Activated CD4-positive, alpha-beta T cell treated with anti-CD3 and anti-CD28 coated beads, Interleukin-2, Interleukin-4, amounts not matched to agents 100 ng/mL and 50 ng/mL, durations not matched to agents 16 hours and 8 hours (primary cell): ENCODE measurements at places on chromosomes 7 and 10.

- DNase-seq: no peak
Measured at GRCh38 chr7:29170781-29171180, 23.8 kb upstream of the CHN2 start.

DNA sequence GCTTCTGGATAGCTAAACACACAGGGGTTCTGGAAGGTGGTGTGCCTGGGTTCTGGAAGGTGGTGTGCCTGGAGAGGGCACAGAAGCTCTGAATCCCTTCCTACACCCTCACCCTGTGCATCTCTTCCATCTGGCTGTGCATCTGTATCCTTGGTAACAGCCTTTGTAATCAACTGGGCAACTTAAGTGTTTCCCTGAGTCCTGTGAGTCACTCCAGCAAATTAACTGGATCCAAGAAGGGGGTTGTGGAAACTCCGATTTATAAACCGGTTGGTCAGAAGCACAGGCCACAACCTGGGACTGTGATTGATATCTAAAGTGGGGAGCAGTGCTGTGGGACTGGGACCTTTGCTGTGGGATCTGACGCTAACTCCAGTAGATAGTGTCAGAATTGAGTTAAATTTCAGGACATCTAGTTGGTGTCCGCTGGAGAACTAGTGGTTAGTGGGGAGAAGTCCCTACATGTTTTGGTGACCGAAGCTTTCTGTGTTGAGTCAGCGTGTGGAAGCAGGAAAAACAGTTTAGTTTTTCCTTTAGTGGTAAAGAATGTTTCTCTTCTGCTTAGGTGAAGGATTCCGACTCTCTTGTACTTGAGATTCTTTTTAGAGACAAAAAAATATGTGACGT lies 228.1 kb downstream of the BMPER start:
- DNase-seq: no peak

GRCh38 chr7:143415742-143416397 lies 7.2 kb upstream of the EPHA1 start:
- DNase-seq: no peak

DNA sequence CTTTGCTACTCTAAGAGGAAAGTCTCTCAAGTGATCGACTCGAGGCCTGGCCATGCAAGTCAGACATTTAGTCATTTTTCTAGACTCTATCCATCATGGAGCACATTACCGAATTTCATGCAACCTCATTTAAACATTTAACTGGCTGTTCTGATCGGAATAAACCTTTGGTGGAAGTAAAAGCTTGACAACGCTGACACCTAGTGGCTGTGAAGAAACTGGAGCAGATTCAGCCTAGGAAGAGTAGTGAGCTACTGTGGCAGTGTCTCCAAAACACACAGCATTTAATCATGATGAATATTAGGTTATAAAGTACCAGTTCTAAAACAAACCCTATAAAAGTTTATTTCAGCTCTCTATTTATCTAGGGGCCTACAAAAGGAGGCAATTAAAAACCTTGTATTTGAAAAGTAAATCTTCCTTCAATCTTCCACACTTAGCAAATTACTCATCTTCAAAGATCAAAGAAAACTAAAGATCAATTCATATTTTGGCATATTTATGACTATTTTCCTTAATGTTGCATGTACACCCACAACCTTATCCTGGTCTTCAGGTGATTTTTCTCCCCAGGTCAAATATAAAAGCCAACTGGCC lies 175.0 kb downstream of the CTNNA3 start:
- DNase-seq: peak; percentile 54

DNA sequence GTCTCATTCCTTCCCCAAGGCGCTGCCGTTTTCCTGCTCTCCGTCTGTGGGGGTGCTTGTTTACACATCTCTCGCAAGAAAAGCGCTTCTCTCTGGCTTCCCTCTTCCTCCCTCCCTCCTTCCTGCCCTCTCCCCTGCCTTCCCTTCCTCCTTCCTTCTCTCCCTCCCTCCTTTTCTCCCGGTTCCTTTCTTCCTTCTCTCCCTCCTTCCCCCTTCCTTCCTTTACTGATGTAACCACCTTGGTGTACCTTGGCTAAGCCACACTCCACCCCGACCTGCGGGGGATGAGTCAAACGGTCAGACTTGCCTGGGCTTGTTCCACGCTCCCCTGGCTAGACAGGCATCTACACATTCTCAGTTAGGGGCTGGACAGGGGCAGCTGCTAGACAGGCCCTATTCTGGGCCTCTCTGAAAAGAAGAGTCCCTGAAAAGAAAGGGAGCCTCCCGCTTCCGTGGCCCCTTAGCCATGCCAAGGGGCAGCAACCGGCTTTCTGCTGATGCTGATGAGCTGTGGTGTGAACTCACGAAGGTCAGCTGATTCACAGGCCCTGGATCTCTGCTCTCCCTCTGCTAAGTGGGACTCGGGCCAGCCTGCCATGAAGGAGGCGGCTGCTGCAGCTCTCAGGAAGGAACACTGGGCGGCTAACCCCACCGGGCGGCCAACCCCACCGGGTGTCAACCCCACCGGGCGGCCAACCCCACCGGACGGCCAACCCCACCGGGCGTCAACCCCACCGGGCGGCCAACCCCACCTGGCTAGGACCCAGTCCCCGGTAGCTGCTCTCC lies 216.8 kb downstream of the TCERG1L start:
- DNase-seq: no peak

DNA sequence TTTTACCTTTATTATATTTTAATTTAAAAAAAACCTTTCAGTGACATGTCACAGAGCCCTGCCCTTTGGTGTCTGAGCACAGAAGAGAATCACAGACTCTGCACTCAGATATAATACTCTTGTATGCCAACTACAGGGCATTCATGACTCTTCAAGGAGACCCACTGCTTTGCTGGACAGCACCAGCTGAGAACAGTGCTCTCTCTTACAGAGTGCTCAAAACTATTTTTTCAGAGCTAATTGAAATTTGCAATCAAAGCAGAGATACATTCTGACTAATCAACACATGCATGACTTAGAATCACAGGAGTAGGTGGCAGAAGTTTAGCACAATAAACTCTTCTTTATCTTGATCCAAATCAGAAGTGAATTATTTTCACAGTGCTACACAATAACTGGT lies 99.1 kb downstream of the OSBPL3 start:
- no peak for DNase-seq

- DNase-seq: no peak
Measured at GRCh38 chr7:33632840-33633525, 272.4 kb upstream of the BMPER start.

- no peak for DNase-seq
Measured at GRCh38 chr10:73816917-73817729, 5.7 kb upstream of the NDST2 start.

GRCh38 chr10:59387951-59388670 lies 25.8 kb upstream of the FAM13C start:
- DNase-seq: no peak

DNA sequence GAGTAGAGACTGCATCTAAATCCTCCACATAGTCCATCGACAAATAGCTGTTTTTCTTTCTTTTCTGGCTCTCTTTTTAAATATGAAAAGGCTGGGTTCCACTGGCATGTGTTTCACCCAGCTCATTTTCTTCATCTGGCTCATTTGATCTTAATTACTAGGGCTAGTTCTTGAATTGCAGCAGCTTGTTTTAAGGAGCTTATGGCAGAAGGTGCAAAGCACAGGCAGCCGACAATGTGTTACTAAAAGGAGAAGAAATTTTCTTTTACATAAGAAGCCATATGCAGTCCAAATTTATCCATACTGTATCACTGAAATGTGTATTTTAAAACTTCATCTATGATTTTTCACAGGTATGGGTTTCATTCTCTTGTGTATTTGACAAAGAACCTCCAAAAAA lies 205.6 kb upstream of the PTER start:
- DNase-seq: no peak

DNA sequence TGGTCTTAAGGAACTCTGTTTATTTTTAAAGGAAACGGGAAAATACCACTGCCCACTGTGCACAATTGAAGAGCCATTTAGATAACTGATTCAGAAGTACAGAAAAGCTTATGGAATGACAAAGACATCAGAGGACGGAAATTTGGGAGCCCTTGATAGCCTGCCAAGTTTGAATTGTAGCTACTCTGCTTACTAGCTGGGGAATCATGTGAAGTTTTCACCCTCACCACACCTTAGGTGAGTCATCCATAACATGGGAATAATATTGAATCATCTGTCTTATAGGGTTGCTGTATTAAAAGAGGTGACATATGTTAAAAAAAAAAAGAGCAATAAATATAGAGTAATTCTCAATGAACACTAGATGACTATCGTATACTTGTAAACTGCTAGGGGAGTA lies 1104.2 kb downstream of the GATA3 start:
- no peak for DNase-seq

- DNase-seq: no peak
Measured at GRCh38 chr10:24513155-24513554, 210.5 kb downstream of the ARHGAP21 start.

- DNase-seq: no peak
Measured at GRCh38 chr10:33377658-33378025, 43.2 kb upstream of the NRP1 start.

DNA sequence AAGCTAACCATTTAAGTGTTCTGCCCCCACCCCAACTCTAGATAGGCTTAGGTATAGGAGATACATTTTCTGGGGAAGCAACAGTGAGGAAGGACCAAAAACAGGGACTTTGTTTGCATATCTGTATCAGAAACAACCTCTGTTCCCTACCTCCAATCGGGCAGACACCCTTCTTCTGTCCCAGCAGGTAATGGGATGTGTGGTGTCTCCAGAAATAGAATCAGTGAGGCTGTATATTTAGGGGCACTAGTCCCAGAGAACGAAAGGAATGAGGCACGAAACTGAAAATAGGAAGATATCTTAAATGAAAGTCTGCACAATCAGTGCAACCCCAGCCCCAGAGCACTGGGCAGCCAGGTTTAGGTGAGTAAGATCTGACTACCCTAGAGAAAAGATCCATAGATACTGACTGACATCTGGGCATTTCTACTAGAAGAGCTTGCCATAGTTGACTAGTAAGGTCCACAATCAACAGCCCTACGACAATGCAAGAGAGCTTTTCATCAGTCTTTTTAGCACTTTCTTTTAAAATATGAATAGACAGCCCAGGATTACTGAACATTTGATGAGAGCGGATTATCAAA lies 28.1 kb downstream of the PLEKHA1 start:
- no peak for DNase-seq

- DNase-seq: no peak
Measured at GRCh38 chr7:51000956-51001355, 218.3 kb upstream of the GRB10 start.

GRCh38 chr7:106289848-106290247 lies 5.1 kb upstream of the NAMPT start:
- no peak for DNase-seq

- DNase-seq: no peak
Measured at GRCh38 chr7:80140388-80140787, 5.8 kb downstream of the GNAI1 start.

GRCh38 chr7:27605689-27606269 lies 56.9 kb downstream of the HIBADH start:
- DNase-seq: no peak

DNA sequence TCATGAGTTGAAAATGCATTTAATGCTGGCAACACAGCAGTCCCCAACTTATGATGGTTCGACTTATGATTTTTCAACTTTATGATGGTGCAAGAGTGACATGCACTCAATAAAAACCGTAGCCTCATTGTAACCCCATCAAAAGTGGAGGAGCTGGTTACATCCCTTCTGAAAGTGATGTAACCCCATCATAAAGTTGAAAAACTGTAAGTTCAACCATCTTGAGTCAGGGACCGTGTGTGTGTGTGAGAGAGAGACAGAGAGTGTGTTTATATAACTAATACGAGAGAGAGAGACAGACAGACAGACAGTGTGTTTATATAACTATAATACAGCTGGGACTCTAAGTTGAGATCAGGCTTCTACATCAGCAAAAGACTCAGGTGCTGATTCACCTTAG lies 21.0 kb downstream of the ANXA11 start:
- DNase-seq: no peak

GRCh38 chr7:148434181-148434757 lies 156.3 kb upstream of the C7orf33 start:
- no peak for DNase-seq
